ENCODE measurements at places on chromosomes 7 and 10.

DNA sequence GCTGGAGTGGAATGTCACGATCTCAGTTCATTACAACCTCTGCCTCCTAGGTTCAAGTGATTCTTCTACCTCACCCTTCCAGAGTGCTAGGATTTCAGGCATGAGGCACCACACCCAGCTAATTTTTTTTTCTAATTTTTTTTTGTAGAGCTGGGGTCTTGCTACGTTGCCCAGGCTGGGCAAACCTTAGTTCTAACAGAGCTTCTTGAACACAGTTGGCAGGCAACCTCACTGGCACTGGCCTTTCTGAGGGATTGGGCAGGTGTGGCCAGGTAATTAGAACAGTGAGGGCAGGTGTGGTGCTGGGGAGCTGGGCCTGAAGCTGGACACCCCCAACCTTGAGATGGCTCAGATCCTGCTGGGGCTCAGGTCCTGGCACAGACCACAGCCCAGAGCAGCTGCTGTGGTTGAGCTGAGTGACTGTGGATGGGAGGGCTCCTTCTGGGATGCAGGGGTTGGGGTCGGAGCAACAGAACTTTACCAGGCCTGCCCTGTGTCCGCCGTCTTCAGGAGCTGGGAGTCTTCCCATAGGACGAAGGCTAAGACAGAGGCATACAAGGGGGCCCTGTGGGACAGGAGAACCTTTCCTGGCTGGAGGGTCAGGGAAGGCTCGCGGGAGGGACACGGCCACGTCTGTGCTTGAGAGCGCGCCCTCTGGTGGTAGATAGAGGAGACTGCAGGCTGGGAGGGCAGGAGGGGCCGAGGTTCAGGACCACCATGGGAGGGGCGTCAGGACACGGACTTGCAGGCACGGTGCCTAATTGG is 48.2 kb downstream of the COL26A1 start:
- no peak for DNase-seq

DNA sequence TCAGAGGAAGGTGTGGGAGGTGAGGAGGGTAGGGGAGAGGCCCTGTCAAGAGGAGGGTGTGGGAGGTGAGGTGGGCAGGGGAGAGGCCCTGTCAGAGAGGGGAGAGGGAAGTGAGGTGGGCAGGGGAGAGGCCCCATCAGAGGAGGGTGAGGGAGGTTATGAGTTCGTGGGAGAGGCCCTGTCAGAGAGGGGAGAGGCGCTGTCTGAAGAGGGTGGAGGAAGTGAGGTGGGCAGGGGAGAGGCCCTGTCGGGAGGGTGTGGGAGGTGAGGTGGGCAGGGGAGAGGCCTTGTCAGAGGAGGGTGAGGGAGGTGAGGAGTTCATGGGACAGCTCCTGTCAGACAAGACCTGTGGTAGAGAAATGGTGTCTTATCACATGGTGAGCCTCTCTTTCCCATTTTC is 74.4 kb downstream of the INPP5A start:
- no peak for DNase-seq

- DNase-seq: no peak
These were observed 73.9 kb downstream of the KCNMA1 start for GRCh38 chr10:77563638-77564270.

GRCh38 chr10:33498391-33498891 is 164.0 kb upstream of the NRP1 start:
- DNase-seq: no peak

GRCh38 chr7:106179256-106179655 is 67.1 kb upstream of the SYPL1 start:
- no peak for DNase-seq

- DNase-seq: no peak
These were observed 11.3 kb upstream of the TOMM7 start for GRCh38 chr7:22833957-22834356.

GRCh38 chr10:113130014-113130641 is 180.1 kb downstream of the TCF7L2 start:
- no peak for DNase-seq
